ENCODE measurements at places on chromosomes 7 and 10.

DNA sequence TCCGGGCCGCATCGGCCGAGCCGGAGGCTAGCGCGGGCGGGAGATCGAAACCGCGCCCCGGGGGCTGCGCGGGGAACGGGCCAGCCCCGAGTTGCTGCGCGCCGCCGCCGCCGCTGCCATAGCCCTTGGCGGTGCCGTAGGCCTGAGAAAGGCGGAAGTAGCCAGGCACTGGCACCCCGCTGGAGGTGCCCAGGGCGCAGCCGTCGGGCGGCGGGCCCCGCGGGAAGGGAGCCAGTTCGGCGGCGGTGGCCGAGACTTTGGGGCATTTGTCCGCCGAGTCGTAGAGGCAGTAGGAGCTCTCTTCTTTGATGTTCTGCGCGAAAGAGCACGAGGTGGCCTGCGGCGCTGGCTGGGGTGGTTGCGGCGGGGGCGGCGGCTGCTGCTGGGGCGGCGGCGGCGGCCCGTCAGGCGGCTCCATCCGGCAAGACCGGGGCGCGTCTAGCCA, 587 bp downstream of the HOXA10 start:
- peak; percentile 29 for DNase-seq

GRCh38 chr10:120403109-120403508, 53.9 kb upstream of the PLPP4 start:
- DNase-seq, result no peak

GRCh38 chr10:97336942-97337831, 2.7 kb upstream of the FRAT2 start:
- no peak for DNase-seq

DNA sequence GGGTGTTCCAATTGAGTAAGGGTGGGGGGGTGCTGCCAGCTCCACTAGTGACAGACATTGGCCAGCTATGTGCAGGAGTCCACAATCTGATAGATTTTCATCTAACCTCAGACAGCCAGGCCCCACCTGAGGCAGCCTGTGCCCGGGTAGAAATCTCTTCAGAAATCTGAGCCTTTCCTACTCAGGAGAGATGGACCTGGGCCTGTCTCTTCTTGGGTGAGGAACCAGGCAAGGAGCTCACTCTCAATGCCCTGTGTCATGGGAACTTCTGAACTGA, 86.9 kb downstream of the UBE2H start:
- no peak for DNase-seq

DNA sequence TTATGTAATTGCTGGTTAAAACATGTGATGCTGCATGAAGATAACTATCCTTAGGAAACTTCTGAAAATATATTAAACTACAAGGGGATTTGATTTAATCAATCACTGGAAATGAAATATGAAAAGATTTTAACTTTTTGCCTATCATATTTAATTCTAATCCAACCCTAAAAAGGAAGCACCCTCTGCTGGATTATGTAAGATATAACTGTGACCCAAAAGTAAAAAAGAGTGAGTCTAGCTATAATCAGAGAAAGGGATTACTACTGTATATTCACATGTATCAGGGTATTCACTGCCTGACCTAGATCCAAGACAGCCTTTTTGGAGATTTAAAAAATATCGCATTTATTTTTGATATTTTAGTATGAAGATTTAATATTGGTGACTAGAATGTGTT, 295.5 kb downstream of the MDFIC start:
- DNase-seq, result no peak

GRCh38 chr10:97095701-97096260, 90.0 kb downstream of the SLIT1 start:
- DNase-seq, result no peak

- DNase-seq, result peak; percentile 27
These were observed 863 bp downstream of the CCNY start for GRCh38 chr10:35336921-35337823.

DNA sequence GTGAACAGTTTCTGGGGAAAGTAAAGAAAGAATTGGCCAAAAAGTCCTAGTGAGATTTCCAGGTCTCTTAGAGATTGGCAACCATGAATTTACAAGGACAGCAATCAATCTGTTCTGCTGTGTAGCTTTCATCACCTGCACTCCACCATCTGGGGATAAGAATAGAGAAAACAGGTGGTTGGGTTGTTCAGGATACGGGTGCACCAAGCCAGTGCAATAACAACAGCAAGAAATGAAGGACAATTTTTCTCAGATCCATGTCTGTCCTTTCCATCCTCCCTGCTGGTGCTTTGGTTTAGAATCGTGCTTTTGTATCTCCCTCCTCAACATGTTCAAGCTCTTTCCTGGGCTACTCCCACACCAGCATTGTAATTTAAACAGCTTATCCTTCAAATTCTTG, 787.7 kb downstream of the GRID1 start:
- no peak for DNase-seq

DNA sequence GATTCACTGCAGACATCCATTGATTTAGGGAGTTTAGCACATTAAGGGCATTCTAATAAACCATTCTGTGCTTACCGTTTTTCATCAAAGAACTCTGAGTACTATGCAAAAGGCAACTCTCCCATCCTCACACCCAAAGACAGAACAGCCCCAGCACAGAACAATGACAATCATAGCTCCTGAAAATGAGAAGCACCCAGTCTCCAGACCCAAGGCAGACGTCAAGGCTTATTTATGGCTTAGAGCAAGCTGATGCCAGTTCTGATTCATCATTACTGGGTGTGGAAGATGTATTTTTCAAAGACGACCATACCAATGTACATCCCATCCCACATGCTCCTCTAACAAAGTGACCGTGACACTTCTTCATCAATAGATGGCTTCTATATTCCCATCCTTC, 67.6 kb downstream of the OSBPL3 start:
- no peak for DNase-seq

DNA sequence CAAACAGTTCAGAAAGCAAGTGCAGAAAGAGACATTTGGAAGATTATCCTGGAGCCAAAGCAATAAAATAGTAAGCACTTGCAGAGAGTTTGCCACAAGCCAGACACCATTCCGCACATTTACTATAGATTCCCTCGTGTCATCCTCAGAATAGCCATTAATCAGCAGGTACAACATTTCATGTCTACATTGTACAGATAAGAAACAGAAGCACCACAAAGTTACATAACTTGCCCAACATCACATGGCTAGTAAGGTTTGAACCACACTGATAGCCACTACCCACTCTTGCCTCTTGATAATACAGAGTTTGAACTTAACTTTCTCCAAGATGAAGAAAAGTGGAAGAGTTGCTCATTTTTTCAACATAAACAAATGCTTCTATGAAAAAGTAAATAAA, 40.6 kb upstream of the GHITM start:
- no peak for DNase-seq

GRCh38 chr10:27192284-27192683, 37.1 kb downstream of the MASTL start:
- DNase-seq, result no peak

DNA sequence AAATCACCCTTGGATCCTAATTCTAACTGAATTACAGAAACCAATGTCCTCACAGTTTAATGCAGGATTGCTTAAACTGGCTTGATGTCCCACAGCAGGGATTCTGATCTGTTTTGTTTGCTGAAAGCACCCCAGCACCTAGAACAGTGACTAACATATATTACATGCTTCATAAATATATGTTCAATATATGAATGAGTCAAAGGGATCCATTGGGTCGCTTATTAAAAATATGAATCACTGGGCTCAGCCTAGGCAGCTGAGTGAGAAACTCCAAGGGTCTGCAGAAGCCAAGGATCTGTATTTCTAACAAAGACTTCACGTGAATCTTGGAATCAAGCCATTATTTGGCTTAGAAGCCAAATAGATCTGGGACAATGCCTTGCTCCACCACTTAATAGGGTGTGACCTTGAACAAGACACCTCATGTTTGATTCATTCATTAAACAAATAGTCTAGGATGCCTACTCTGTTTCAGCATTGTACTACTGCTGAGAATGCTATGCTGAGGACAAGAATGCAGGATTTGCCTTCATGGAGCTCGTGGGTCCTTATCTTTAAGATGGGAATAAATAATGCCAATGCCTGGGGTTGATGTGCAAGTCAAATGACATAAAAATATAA, 103.4 kb upstream of the DLX6 start:
- DNase-seq, result no peak

DNA sequence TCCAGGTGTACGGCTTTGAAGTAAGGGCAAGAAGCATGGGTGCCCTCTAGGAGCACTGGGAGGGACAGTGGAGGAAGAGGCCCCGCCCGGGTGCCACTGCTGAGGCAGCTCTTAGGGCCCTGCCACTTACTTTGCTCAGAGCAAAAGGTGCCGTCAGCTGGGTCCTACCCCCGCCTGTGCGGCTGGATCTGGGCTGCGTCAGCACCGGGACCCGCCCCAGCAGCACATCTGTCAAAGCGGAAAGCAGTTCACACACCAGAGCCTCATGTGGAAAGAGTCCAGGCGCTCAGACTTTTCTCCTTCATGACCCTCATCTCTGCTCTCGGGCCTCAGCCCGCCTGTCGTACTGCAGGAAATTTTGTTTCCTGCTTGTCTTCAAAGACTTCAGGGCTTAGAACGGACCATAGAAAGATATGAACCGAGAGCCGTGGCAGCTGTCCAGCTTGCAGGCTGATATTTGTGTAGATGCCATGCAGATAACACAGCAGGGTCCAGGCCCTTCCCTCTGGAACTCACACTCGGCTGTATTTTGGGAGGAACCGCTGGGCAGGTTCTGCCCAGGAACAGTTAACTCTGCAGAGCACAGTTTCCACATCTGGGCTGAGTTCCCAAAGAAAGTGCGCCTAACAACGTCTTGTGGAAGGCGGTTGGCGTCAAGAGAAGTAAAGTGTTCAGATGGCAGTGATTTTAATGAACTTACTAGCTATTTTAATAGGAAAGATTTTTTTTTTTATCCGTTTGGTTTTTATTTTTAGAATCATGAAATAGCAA, 44.3 kb upstream of the PRKAR1B start:
- DNase-seq, result no peak

- no peak for DNase-seq
These were observed 450.6 kb upstream of the AUTS2 start for GRCh38 chr7:69147631-69148030.

DNA sequence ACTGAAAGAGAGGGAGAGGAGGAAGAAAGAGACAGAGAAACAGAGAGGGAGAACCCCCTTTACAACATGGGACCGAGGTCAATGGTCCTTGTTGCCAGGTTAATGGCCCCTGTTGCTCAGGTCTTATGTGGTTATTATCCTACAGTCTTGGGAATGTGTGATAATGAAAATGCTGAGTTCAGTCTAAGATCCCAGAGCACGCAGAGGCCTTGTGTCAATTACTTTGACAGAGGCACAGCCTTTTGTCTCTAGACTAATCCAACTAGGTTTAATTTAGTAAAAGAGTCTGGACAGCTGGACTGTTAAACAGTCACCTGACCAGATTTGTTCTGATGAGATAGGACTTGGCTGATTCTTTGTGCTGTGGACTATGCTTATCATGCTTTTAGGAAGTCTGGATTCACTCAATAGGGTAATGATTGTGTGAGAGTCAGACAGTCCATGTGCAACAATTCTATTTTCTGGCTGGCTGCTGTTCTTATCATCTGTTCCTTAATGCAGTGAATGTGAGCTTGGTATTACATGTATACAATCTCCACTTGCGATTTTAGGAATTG, 157.4 kb upstream of the MAGI2 start:
- DNase-seq, result no peak

- no peak for DNase-seq
These were observed 2.7 kb downstream of the ADK start for GRCh38 chr10:74153676-74154075.

DNA sequence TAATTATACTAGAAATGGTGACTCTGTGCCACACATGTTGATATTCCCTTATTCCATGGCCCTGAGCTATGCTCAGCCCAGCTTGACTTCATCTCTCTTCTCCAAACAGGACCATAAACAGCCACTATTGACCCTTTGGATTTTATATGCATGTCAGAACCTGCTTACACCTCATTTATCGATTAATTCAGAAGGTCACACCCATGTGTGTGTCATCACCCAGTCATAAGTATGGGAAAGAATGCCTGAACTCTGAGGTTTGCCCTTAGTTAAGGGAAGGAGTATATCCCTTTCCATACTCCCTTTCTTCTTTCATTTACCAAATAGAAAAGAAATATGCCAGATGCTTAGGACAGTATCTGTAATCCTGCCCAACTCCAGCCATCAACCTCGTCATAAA, 602.3 kb downstream of the SORCS3 start:
- no peak for DNase-seq

GRCh38 chr7:37031571-37032257, 307.4 kb upstream of the AOAH start:
- DNase-seq, result no peak

GRCh38 chr7:114413761-114414155, 857 bp upstream of the FOXP2 start:
- no peak for DNase-seq

- DNase-seq, result no peak
These were observed 98.9 kb upstream of the ARHGAP21 start for GRCh38 chr10:24822590-24822989.

GRCh38 chr7:105024734-105025133, 10.7 kb downstream of the KMT2E start:
- no peak for DNase-seq

- no peak for DNase-seq
These were observed 75.8 kb downstream of the CALN1 start for GRCh38 chr7:72336382-72336631.

GRCh38 chr10:126397640-126398382, 9.5 kb upstream of the ADAM12 start:
- no peak for DNase-seq

- no peak for DNase-seq
These were observed 508.3 kb downstream of the SORCS3 start for GRCh38 chr10:105149371-105149891.

DNA sequence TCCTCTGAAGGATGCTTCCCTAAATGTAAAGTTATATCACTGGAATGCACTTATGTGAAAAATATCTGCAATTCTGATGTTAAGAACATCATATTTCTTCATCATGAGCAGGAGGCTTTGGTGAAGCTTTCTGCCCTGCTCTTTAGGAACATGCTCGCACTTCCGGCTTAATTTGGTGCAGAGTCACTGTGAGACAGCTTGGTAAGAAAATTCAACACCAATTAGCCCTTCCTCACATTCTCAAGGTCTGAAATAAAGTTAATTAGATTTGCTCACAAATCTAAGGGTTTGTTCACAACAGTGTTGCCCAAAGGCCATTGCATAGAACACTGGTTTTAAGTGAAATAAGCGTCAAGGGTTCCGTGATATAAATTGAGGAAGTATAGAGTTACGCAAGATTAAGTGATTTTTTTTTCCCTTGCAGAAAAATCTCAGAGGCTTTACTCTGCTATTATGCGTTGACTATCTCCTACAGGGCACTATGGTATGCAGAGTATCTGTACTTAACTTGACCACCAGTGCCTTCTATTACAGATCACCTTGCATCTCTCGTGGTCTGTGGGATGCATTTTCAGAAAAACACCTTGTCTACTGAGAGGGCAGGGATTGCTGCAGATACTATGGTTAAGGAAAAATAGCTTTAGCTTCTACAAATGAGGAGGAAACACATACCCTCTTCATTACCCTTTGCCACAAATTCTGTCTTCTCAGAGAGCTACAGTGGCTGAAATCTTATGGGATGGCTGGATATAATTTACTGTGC, 953.9 kb downstream of the TYW1 start:
- DNase-seq, result no peak

DNA sequence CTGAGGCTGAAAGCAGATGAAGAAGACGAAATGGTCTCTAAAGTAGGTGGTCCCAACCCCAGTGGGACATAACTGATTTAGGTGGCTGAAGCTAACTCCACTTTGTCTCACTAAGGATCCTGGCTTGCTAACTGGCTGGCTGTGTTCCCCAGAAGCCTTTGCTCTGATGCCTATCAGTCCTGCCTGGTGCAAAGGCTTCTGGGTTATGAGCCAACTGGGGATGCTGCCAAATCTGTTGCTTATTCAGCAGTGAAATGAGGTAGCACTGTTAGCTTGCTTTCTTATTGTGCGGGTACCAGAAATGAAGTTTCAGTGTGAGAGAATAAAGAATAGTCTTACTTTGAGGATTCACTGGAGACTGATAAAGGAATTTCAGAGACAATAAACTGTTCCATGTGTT, 18.1 kb downstream of the PRKG1 start:
- no peak for DNase-seq

Data from activated gamma-delta T cell (primary cell).